ENCODE measurements at places on chromosomes 5 and 9.
A peak's percentile ranks its signal among the peaks of the same experiment; 100 is the strongest.

GRCh38 chr9:64773491-64773931 lies 511.5 kb downstream of the FOXD4L5 start:
- no peak for DNase-seq

DNA sequence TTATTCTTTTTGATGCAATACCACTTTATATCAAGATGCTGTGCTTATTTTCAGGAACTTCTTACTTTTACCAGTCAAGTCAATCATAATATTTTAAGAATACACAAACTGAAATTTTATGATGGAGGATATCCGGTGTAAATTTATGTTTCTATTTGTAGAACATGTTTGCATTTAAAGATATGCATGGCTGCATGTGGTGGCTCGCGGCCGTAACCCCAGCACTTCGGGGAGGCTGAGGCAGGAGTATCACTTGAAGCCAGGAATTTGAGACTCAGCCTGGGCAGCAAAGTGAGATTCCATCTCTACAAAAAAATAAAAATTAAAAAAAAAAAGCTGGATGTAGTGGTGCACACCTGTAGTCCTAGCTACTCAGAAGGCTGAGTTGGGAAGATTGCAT lies 73.5 kb upstream of the ALDH1A1 start:
- DNase-seq, result no peak

- DNase-seq, result no peak
Observed at GRCh38 chr5:143074414-143074996, 304.3 kb downstream of the ARHGAP26 start.

DNA sequence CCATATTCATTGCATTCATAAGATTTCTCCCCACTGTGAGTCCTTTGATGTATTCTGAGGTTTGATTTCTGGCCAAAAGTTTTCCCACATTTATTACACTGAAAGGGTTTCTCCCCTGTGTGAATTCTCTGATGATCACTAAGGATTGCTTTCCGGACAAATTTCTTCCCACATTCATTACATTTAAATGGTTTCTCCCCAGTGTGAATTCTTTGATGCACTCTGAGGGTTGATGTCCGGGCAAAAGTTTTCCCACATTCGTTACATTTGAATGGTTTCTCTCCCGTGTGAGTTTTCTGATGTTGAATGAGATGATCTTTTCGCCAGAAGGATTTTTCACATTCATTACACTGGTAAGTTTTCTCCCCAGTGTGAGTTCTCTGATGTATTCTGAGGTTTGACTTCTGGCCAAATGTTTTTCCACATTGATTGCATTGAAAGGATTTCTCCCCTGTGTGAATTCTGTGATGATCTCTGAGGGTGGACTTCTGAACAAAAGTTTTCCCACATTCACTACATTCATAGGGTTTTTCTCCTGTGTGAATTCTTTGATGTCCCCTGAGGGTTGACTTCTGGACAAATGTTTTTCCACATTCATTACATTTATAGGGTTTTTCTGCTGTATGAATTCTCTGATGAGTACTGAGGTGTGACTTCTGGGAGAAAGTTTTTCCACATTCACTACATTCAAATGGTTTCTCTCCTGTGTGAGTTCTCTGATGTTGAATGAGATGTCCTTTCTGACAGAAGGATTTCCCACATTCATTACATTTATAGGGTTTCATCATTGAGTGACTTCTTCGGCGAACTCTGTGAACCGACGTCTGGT lies 18.8 kb downstream of the ZNF510 start:
- no peak for DNase-seq

GRCh38 chr9:38066914-38067858 lies 1.8 kb downstream of the SHB start:
- no peak for DNase-seq

DNA sequence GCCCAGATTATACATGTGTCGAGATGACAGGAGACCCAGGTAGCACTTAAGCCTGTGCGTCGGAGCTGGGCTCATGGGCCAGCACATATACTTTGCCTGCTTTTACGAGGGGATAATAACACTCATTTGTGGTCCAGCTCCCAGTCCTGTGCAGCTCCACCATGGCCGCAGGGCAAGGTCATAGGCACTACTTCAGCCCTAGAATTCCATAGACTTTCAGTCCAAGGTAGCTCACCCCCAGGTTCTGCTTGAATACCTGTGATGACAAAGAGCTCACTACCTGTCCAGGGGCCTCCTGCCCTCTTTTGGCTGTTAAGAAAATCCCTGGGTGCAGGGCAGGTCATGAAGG lies 1.7 kb downstream of the CORO2A start:
- no peak for DNase-seq

DNA sequence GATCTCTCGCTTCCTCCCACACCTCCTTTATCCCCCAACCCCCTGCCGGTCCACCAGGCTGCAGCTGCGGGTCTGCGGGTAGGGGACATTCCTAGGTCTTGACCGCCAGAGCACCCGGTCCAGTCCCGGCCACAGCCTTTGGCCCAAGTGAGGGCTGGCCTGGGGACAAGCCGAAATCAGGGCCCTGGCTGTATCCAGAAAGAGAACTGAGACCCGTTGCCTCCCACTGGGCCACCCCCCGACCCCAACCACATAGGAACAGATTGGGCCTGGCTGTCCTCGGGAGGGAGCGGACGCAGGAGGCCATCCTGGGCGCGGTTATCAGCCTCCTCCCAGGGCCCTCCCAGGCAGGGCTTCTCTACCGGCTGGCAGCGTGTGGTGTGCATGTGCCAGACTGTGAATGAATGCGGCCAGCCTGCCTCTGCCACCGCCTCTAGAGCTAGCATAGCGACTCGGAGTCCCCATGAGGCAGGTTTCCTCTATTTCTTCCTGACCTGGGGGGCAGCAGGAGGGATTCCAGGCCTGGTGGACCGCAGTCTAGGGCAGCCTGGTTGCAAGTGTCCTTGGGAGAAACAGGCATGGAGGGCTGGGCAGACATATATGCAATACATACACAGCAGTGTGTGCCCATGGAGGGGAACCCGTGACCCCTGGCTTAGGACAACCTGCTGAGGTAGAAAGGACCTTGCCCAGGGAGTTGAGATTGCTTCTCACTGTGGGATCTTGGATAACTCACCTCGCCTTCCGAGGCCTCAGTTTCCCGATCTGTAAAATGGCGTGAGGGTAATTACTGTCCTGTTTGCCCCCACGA lies 1.2 kb downstream of the N4BP3 start:
- peak; percentile 53 for DNase-seq

DNA sequence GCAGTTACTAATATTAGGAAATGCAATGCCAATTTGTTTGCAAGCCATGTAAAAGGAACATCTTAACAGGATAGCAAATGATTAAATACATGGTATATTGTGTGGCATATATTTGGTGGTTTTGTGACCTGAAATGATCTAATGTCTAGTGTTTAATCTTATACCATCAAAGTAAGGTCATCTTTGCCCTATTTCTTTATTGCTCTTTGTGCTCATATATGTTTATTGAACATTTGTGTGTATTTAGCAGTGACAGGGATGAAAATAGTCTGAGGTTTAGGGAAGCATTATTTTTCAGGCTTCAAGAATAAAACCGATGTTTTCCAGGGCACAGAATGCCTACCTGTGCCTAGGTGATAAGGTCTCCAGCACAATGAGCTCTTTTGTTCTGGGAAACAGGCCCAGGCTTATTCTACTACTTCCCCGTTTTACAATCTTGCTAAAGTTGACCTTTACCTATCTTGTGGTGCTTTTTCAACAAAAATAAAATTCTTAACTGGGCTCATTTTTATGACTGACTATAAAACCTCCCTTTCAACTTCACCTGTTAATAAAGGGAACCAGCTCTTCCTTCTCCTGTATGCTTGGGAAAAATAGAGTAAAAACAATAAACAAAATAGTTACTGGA lies 105.6 kb upstream of the ANKH start:
- no peak for DNase-seq

DNA sequence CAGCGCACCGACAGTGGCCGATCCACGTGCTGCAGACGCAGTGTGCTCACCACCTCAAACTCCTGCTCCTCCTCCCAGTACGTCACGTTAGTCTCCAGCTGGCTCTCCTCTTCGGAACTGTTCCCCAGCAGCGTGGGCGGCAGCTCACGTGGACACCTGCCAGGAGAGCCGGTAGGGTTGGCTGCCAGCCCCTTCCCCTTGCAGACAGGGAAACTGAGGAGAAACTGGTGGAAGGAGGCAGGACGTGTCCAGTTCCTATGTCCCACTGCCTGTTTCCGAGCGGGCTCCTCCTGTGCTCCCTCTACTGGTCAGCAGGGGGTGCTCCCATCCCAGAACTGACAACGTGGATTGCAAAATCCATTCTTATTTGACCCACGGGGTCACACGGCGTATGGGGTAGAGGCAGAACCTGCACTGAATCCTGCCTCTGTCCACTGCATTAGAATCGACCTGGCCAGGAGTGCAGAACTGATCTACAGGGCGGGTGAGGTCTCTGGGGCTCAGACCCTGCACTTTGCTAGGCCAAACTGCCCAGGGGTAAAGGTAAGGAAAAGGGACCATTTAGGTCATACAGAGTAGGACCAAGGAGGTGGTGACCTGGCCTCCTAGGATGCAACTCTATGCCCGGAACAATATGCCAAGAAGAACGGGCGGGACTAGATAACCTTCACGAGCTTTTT lies 25.7 kb downstream of the PDGFRB start:
- DNase-seq, result peak; percentile 92

DNA sequence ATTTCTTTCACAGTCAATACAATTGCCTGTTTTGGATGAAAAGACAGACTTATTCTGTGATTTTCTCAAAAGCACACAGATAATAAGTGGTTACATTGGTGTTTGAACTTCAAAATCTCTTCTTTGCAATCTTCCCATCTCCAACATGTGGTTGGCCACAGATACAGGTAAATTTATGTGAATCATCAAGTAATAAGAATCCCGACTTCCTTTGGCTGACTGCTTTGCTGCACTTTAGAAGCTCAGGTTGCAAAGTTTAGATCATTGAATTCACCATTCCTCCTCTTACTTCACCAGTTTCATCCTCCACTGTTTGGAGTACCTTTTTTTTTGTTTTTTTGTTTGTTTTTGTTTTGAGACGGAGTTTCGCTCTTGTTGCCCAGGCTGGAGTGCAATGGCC lies 56.5 kb upstream of the ADRB2 start:
- no peak for DNase-seq

GRCh38 chr9:105318729-105319191 lies 74.3 kb downstream of the SLC44A1 start:
- DNase-seq, result no peak

- DNase-seq, result no peak
Observed at GRCh38 chr5:81303563-81303962, 2.2 kb downstream of the ZCCHC9 start.

GRCh38 chr5:178415353-178415752 lies 174.8 kb downstream of the COL23A1 start:
- DNase-seq, result no peak

DNA sequence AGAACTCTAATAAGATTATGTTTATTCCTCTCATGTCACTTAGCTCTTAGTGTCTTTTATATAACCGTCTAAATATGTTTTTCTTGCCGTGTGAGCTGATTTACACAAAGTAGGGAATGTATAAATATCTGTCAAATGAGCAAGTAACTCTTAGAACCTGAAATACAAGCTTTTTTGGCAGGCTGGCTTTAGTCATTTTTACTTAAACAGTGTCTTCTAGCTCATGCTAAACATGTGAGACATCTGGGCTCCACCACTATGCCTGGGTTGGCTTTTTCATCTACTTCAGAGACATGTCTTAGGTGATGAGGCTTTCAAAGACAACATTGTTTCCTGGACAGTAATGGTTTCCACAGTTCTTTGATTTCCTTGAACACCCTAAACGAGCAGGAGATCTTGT lies 137.2 kb upstream of the ZNF608 start:
- DNase-seq, result no peak

- no peak for DNase-seq
Observed at GRCh38 chr9:129312251-129313122, 134.4 kb upstream of the IER5L start.

GRCh38 chr9:27033815-27034403 lies 28.4 kb upstream of the LRRC19 start:
- peak; percentile 14 for DNase-seq

- DNase-seq, result no peak
Observed at GRCh38 chr9:106310782-106311181, 552.2 kb upstream of the ZNF462 start.

DNA sequence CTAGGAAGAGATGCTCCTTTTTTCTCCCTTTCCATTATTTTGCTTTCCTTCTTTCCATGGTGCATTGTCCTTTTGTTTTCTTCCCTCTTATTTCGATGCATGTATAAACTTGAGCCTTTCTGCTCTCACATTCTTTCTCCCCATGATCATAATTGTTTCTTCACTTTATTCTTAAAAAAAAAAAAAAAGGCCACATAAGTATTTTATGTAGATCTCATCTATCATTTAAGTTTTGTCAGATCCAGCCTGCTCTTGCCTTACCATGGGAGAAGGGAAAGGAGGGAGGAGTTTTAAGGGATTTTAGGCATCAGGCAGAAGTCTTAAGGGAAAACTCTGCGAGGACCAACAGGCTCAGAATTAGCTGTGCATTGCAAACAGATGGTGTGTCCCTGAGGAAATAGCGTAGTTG lies 11.1 kb downstream of the TGFBR1 start:
- DNase-seq, result no peak

DNA sequence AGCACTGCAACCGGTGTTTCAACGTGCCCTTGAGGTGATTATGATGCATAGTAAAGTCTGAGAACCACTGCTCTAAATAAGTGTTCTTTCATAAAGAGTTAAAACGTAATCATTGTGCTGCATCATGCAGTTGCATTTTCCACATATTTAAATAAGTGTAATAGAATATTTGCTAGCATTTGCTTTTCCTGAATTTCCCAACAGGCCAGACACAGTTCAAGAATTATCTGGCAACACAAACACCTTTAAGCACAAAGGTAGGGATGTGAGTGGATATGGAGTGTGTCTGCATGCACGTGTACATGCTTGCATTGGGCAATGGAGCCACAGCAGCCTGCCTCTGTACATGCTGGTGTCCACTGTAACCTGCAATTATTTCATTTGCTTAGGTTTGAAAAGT lies 193.6 kb upstream of the PIK3R1 start:
- no peak for DNase-seq

DNA sequence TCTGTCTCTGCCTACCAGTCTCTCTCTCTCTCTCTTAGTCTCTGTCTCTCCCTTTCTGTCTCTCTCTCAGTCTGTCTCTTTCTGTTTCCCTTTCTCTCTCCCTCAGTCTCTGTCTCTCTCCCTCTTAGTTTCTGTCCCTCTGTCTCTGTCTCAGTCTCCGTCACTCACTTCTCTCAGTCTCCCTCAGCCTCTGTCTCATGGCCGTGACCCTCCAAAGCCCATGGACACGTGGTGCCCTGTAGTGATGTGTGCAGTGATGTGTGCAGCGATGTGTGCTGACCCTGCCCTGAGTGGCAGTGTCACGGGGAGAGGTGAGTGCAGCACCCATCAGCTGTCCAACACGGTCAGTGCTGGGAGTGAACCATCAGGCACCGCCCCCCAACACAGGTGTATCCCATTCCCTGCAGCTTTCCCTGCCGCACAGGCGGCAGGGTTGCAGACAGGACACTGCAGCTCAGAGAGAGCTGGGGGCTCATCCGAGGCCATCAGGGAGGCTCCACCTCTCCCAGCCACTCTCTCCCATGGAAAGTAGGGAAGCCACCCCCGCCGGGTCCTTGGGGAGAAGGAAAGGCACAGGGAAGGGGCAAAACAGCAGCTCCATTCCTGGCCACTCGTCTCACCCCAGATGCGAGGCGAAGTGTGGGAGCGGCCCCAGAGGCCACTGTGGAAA lies 794 bp upstream of the LRRC14B start:
- no peak for DNase-seq
